ENCODE measurements at places on chromosomes 7 and 10. TPM values are rescaled to one million over a fixed set of nuclear protein-coding genes. Genes with fewer than 3 reads are reported as not detected.

GRCh38 chr7:90965211-90965610, 299.0 kb upstream of the FZD1 start:
- no peak for DNase-seq

- DNase-seq = no peak
Measured at GRCh38 chr7:42877862-42878261, 34.0 kb downstream of the C7orf25 start.

DNA sequence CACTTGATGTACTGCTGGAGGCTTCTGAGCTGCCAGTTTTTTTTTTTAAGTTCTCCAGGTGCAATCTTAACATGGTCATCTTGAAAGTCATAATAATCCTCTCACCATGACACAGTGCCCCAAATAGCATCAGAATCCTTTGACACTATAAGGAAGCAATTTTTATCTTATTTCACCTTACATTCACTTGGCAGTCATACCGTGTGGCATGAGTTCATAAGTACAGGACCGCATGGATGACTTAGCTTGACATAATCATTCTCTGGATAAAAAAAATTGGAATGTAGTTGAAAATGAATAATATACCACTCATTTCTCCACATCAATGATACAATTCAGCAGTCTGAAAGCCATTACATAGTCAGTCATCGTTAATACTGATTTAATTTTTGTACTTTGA, 25.6 kb upstream of the TMEM196 start:
- no peak for DNase-seq

GRCh38 chr7:3446786-3447185, 145.7 kb downstream of the SDK1 start:
- DNase-seq = no peak

GRCh38 chr10:91980319-91980718, 56.7 kb downstream of the BTAF1 start:
- DNase-seq = no peak

DNA sequence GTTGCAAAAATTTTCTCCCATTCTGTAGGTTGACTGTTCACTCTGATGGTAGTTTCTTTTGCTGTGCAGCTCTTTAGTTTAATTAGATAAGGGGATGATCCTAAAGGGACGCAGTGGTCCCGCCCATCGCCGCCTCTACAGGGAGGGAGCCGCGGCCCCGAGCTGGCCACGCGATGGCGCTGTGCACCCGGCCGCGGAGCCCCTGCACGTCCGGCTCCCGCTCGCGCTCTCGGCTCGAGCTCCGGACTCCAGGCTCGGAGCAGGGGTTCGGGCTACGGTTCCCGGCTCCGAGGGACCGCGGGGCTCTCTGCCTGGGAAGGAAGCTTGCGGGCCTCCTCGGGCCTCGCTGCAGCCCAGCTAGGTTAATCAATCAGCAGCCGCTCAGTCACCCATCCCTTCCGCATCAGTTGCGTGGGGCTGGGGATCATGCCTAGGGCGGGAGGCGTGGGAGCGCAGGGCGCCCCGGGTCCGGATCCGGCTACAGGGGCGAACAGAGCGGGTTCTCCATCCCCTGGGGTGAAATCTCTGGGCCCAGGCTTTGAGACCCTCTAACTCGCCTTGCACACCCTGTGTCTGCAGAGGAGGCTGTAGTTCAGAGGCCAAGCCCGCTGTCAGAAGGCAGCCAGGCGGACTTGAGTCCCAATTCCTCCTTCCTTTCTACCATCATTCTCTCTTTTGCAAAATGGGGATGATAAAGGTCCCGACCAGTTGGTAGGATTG, 97.9 kb downstream of the WDR11 start:
- no peak for DNase-seq

DNA sequence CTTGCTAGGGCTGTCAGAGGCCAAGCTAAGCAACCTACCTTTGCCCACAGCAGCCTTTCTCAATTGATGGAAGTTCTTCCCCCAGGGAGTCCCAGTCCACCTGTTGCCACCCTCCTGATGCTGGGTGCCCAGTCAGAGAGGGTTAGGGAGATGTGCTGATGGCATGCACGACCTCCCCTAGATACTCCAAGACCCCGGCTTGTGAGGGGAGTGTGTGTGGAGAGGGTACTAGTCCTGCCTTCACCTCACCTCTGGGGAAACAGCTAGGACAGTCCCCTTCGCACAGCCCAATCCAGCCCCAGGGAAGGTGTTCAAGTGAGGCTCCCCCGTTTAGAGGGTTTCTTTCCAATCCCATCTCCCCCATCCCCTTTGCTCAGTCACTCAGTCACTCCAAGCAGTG, 1.3 kb upstream of the UNC5B start:
- no peak for DNase-seq

DNA sequence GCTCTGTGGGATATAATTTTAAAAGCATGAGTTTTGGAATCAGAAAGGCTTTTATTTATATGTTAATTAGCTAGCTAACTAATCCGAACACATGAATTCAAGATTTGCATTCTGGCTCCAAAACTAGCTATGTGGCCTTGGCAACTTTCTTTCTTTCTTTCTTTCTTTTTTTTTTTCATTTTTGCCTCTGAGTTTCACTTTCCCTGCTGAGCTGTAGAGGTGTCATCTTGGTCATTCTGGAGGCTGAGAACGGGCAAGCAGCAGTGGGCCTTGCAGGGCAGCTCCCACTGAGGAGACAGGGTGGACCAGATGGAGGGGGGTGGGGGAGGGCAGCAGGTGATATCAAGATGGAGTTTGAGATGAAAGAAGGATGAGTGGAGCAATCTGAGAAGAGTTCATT, 24.8 kb upstream of the SFMBT2 start:
- DNase-seq = no peak

MNX1 gene
- not detected for total RNA-seq

THAP5 gene
- 22.4 TPM for total RNA-seq

CALCR gene
- 0.20 TPM for total RNA-seq
